Effector memory CD8-positive, alpha-beta T cell (primary cell): ENCODE measurements at places on chromosomes 3 and 15.

DNA sequence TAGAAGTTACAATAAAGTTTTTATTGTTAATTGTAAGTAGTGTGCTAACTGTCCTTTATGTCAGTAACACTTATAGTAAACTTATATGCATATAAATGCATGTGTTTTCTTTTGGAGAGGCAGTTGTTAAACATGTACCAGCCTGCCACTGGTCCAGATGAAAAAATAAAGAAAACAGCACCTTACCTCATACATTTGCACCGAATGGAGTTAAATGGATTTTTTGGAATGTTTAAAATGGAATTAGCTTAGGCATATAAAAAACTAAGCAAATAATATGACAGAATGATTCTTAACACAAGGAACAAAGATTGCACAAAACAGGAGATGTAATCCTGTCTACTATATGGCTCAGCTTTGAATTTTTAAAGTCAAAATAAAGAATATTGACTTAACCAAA lies 50.2 kb upstream of the ALDH1A3 start:
- DNase-seq = no peak

DNA sequence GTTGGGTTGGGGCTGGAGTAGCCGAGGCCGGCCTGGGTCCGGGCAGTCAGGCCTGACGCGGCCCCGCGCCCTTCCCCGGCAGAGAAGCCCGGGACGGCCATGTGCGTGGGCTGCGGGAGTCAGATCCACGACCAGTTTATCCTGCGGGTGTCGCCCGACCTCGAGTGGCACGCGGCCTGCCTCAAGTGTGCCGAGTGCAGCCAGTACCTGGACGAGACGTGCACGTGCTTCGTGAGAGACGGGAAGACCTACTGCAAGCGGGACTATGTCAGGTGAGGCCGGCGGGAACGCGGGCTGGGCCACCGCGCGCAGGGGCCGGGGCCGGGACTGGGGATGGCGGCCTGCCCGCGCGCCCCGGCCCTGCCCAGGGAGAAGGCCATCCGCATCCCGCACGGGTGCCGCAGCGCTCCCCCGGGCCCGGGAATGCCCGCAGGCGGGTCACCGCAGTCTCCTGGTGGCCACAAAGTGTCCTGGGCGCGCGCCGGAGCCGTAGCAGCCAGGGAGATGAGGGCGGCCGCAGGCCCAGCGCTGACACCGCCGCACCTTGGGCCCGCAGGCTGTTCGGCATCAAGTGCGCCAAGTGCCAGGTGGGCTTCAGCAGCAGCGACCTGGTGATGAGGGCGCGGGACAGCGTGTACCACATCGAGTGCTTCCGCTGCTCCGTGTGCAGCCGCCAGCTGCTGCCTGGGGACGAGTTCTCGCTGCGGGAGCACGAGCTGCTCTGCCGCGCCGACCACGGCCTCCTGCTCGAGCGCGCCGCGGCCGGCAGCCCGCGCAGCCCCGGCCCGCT lies 1.3 kb downstream of the ISL2 start:
- no peak for DNase-seq

DNA sequence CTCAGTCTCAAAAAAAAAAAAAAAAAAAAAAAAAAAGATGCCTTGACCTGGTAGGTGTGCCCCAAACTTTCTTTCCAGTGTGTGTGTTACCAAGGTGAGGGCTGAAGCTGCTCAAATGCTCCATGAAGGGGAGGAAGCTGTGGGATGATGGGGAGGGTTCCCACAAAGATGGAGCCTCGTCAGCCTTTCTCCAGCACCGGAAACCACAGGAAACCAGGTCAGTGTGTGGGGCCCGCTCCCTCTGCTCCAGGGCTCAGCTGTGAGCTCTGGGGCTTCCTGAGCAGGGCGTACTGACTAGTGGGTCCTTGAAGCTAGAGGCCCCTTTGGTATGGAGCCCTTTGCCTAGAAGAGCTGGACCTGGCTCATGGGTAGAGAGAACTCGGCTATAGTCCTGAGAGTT lies 681 bp upstream of the IL17RE start:
- DNase-seq = peak; percentile 35

GRCh38 chr15:39752991-39753390 lies 29.6 kb downstream of the FSIP1 start:
- no peak for DNase-seq

DNA sequence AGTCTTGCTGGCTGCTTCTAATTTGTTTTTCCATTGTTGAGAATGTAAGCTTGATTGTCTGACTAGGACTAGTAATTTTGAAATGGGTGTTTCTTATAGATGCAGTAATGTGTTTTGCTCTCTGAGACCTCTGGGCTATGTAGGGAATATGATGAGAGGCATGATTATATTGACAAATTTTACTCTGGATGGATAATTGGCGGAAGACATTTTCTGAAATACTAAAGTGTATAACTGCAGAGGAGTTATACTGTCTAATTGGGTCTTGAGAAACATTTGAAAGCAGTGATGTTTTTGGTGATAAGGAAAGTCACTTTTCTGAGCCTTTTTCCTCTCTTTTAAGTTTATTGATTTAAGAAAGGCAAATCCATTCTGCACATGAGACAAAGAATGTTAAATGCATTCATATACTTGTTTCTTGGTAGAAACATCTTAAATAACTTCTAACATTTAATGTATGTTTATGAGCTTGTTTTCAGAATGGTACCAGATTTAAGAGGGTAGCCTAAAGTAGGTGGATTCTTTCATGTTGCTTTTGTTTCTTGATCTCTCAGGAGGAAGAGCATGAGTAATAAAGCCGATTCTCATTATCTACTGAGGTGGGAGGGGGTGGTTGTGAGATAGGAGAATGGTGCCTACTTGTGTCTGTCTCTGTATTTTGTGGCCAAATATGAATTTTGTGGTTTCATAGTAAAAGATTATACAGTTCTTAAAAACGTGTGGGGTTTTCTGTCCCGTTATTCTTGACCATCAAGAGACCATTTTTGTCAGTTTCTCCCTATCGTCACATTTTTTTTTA lies 2.0 kb downstream of the ATP2C1 start:
- no peak for DNase-seq

GRCh38 chr3:168073842-168074605 lies 21.7 kb downstream of the GOLIM4 start:
- DNase-seq = no peak

DNA sequence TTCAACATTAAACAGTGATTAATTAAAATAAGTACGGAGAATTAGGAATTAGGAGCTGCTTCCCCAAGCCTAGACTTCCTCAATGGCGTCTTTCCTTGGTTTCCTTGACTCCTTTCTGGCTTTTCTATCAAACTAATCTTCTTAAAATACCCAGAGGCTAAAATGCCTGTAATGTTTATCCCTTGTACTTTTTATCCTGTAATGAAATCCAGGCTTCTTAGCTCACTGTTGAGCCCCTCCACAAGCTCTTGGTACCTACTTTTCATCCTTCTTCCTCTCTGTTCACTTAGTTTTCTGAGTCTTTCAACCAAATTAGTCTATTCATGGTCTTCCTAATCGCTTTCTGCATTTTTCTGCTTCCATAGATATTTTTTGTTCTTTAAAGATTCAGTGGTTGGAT lies 6.9 kb upstream of the UBE2E1 start:
- DNase-seq = no peak

DNA sequence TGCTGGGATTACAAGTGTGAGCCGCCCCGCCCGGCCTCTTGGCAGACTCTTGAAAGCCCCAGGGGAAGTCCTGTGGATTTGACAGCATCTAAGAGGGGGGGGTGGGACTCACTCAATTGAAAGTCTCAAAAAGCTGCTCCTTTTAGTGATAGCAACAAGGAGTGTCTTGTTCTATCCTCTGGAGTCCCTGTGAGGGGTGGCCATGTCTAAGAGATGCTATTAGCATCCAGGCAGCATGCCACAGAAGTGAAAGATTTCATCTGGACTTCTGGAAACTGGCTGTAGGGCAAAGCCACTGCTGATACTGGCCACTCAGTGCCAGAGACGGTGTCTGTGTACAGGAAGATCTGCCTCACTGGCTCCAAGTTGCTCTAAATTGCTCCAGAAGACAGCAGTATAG lies 74.0 kb downstream of the DHX36 start:
- no peak for DNase-seq
